AG10803 (cell line): ENCODE measurements at places on chromosomes 5 and 9.

DNA sequence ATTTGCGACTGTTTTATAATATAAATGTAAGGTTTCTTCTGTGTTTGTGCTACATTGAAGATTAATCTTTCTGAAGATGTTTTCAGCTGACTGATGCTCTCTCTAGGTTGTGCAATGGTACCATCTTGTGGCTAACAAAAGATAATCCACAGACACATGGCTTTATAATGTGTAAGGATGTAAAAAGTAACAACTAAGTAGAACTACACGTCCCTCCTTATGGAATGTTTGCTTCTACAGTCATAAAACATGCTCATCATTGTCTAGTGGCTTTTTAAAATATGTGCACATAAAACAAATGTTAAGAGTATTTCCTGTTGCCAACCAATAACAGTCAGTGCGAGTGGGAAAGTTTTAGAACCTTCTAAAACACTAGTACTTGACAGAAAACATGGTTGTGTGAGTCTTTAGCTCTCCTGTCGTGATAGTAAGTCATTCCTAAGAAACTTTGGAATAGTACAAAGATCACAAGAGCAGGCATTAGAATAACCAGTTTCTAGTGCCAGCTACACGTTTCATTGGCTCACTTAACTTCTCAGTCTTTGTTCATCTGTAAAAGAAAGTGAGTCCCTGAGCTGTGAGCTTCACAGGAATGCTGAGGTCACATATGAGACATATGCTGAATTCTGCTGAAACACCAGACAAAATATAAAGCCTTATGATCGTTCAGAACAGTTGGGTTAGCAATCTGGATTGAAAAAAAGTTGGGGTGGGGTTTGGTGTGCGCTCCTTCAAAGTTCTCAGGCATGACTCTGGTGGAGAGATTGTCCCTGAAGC is 75.7 kb upstream of the GLIS3 start:
- DNase-seq, result peak; percentile 83

DNA sequence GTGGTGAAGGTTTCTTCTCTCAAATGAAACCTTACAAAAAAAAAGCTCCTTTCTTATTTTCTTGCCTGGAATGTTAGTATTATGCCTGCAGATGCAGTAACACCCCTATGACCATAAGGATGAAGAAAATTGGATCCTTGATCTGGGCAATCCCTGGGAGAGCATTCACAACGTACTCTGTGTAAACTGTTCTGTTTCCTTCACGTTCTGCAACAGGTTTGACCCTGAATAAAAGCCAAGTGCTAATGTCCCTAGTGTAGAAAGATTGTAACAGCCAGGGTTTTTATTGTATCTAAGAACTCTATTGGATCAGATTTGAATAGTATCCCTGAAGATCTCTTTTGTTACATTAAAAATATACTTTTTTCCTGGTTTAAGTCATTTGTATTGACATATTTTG is 1639.6 kb upstream of the ACO1 start:
- DNase-seq, result no peak

- DNase-seq, result no peak
Observed at GRCh38 chr9:122336189-122336588, 34.6 kb upstream of the PTGS1 start.

DNA sequence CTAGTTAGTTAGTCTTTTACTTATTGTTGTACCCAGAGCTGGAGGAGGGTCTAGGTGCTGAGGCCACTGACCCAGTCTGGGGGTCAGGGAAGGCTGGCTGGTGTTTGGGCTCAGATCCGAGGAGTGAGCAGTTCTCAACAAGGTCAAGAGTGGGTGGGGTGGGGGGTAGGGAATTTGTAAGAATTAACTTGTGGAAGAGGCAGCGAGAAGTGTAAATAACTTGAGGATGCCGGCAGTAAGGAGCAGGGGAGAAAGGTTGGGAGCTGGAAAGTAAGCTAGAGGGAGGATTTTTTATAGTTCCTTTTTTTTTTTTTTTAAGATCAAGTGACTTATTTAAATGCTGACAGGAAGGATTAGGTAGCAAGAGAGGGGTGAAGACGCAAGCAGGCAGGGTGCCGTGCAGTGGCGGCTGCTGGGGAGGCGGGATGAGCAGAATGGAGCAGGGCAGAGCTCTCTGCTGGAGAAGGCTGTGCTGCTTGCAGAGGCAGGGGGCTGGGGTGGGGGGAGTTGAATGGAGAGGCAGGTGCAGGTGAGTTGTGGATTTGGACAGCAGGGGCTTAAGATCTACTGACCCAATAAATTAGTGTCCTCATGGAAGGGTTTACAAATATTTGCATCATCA is 35.3 kb upstream of the SMIM32 start:
- DNase-seq, result no peak

- DNase-seq, result peak; percentile 35
Observed at GRCh38 chr5:17005107-17005828, 69.2 kb upstream of the MYO10 start.

DNA sequence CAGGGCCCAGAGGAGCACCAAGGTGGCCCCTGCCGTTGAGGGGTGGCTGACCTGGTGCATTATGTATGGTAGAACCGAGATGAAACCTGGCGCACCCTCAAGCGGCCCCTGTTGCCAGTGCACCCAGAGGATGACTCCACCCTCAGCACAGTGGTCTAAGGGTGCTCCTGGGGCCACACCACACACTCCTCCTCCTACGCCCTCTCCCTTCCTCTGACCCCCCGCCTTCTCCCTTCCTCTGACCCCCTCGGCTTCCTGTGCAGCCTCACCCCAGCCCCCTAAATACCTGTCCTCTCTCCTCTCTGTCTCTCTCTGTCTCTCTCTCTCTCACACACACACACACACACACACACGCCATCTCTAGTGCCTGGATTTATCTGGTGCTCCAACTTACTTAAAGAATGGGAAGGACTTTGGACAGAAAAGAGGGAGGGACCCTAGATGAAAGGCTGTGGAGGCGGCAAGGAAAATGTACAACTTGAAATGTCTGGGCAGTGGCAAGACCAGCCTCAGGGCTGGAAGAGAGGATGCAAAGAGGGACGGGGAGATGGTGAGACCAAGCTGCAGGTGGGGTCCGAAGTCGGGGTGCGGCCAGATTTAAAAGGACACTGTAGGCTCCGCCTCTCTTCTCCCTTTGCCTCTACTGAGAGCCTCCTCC is 18.2 kb upstream of the SLC30A5 start:
- no peak for DNase-seq

GRCh38 chr9:99472240-99472915 is 250.3 kb downstream of the SEC61B start:
- DNase-seq, result no peak

- DNase-seq, result peak; percentile 29
Observed at GRCh38 chr5:159459951-159460538, 129.8 kb upstream of the IL12B start.

- no peak for DNase-seq
Observed at GRCh38 chr9:120183615-120184014, 396.4 kb downstream of the CDK5RAP2 start.

- peak; percentile 79 for DNase-seq
Observed at GRCh38 chr5:174724484-174725260, at the start of gene MSX2. MSX2 (plus strand) TSS chr5:174724582; CDS start chr5:174724660, 78 bp downstream.

GRCh38 chr9:125629446-125629845 is 77.6 kb downstream of the MAPKAP1 start:
- no peak for DNase-seq

DNA sequence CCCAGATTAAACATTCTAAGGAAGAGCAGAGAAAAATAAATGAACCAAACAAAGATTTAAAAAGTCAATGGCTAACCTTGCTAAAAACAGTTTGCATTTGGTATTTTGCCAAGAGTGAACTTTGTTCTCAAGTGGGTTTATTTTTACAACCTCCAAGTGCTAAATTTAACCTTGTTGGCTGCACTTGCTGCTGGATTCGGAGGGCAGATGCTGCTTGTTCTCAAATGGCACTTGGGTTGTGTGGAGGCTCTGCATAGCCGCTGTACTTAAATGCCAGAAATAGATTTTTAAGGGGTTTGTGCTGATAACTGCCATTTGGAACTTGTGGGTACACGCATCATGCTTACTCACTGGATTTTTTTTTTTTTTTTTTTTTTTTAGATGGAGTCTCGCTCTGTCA is 13.3 kb upstream of the SPATA24 start:
- no peak for DNase-seq

DNA sequence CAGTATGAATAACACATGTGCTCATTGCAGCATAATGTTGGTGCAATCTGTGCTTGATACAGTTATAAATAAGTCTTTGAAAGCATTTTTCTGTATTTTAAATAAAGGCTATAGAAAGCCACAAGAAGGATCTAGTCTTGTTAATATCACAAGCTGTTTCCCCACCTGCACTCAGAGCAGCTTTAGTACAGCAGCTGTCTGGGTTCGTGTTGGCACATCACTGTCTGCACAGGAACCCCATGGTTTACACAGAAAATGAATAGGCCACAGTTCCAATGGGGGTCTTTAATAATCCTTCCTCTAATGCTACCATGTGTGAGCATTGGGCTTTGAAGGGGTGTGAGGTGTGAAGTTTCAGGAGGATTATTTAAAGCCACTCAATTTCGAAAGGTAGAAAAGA is 2269.7 kb downstream of the MAT2B start:
- no peak for DNase-seq
